ENCODE measurements at places on chromosomes 2 and 18.

GRCh38 chr2:216130346-216130971, 21.3 kb downstream of the XRCC5 start:
- DNase-seq, result no peak

DNA sequence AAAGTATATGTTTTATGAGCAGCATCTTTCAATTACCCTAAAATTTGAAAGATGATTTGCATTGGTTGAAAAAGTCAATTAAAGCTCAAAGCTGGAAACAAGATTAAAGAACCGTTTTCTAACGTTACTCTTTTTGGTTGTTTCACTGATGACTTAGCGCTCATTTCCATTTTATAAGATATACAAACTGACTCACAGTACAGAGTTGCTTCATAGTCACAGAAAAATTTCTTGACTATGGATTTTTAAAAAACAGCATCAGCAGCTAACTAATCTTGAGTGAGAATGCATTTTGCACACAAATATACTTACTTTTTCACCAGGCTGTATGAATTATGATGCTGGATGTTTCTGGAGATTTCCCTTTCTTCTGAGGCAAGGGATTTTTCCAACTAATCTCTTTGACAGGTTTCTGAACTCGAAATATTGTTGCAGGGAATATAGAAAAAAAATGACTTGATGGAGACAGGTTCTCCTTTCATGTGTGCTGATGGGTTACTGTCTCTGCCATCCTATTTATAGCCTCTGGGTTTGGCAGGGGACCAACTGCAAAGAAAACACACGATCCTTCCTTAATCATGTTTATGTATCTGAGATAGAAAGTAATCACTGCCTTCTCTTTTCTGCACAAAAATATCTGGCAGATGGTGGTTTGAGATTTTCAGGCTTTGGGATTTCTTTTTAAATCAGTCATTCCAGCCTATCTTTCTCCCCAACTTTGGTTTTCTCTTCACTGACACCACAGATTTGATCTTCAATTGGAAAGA, 129.4 kb upstream of the DAPL1 start:
- DNase-seq, result peak; percentile 10

- no peak for DNase-seq
These were observed 7.6 kb upstream of the ZFAND2B start for GRCh38 chr2:219198974-219199373.

DNA sequence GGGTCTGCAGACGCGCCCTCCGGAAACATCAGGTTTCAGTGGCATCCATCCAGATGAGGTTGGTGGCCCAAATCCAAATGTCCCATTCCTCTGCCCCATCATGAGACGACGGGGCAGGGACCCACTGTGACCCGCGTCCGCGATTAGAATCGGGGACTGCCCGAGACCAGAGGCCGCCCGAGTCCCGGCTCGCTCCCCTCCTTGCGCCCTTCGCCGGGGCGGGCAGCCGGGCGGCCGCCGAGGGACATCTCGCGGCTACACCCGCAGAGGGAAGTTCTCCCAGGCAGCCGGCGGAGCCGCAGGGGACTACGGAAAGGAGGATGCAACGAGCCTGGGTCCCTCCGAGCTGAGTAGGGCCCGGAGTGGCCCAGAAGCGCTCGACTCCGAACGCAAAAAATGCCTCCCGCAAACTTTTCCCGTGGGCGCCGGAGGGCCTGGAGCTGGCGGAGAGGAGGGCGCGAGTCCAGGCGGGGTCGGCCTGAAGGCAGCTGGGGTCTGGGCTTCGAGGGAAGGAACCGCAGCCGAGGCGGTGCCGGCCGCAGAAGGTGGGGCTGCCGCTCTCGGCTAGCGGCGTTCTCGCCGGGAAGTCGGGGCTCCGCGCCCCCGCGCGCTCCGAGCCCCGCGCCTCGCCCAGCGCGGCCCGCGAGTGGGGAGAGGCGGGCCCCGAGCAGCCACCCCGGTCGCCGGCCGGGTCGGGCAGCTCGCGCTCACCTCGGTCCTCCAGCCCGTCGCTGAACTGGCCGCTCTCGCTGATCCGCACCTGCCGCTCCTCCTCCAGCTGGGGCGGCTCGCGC, 580 bp downstream of the TMEM163 start:
- DNase-seq, result no peak

- DNase-seq, result no peak
These were observed 9.3 kb upstream of the NPC1 start for GRCh38 chr18:23595591-23595990.

DNA sequence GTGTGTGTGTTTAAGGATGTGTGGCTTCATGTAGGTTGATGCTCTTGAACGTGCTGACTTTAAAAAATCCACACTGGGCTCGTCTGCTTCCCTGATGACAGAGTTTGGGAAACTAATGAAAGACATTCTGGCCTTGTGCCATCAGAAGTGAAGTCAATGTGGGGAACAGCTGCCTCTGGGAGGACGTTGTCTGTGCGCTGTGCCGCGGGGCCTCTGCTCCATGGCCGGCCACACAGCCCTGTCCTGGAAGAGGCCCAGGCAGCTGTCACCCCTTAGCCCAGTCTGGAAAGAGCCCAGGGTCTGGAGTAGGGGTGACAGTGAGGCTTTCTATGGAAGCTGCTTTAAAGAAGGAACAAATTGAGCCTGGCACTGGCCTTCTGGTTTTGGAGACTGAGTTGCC, 155.8 kb downstream of the SH3RF3 start:
- DNase-seq, result peak; percentile 86

GRCh38 chr2:148306027-148306426, 285.1 kb downstream of the MBD5 start:
- DNase-seq, result no peak

GRCh38 chr2:239589833-239590232, 189.0 kb upstream of the HDAC4 start:
- DNase-seq, result no peak

DNA sequence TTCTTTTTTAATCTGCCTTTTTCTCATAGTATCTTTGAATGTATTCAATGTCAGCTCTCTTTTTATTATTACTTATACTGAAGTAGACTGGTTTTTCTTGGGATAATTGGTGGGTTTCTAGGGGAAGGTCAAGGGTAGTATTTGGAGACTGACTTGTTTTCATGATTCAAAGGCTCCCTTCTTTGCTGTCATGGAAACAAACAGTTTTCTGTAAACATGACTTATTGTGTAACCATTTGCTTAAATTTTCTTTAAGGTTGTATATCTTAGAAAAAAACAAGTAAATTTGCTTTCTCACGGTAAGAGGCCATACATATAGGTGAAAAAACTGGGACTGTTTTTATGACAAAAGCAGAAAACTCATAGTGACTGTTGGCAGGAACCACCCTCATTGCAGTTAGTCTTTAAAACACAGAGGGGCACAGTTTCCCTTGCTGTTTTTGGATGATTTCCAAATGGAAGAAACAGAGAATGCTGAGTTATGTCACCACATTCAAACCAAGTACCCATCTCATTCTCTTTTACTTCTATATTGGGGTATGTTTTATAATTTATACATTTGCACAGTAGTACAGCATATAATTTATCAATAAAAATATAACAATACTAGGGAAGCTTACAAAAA, 5.8 kb upstream of the RDH14 start:
- DNase-seq, result no peak

GRCh38 chr2:152254486-152254885, 78.9 kb upstream of the STAM2 start:
- no peak for DNase-seq

GRCh38 chr18:39561126-39561525, 1995.5 kb upstream of the CELF4 start:
- peak; percentile 9 for DNase-seq

- peak; percentile 21 for DNase-seq
These were observed 108.4 kb downstream of the ALMS1 start for GRCh38 chr2:73494031-73494430.

DNA sequence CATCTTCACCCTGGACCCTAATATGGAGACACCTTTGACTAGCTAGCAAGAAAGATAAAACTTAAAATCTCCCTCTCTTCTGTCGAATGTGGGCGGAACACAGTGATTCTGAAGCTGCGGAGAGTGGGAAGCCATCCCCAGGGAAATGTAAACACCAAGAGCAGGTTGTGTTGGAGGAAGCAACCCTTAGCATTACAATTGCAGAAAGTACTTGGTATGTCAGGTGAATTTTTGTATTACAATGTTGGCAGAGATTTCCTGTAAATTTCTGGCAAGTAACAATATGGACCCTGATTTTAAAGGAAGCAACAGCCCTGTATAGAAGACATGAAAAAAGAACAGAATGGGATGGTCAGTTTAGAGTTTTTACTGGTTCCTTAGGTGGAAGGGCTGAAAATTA, 35.8 kb downstream of the TSN start:
- no peak for DNase-seq

DNA sequence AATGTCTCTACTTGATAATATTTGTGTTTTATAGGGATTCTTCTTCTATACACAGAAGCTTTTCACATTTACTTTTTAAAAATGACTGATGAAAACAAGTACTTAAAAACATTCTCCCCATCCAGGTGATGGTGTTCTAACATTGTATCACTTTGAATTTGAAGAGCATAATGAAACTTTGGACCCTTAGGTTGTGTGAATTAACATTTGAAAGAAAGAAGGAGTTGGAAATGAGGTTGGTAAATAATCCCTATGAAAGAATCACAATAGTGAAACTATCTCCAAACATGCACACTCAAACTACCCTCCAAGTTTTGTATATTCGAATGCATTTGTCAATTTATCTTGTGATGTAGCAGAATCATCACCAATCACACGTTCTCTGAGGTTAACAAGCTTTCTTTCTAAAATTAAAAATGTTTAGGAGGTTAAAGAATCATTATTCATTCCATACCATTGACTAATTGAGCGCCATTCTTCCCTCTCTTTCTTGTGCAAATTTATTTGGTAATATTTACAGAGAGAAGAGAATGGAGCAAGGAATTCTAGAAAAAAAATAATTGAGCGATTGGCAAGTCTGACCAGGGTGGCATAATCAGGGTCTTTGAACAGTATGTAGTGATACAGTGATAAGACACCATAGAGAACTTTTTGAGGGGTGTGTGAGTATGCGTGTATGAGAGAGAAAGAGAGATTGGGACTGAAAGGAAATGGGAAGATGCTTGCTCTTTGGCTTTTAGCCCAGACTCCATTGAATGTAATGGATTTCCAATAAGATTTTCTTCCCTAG, 260.0 kb upstream of the NRXN1 start:
- DNase-seq, result no peak

DNA sequence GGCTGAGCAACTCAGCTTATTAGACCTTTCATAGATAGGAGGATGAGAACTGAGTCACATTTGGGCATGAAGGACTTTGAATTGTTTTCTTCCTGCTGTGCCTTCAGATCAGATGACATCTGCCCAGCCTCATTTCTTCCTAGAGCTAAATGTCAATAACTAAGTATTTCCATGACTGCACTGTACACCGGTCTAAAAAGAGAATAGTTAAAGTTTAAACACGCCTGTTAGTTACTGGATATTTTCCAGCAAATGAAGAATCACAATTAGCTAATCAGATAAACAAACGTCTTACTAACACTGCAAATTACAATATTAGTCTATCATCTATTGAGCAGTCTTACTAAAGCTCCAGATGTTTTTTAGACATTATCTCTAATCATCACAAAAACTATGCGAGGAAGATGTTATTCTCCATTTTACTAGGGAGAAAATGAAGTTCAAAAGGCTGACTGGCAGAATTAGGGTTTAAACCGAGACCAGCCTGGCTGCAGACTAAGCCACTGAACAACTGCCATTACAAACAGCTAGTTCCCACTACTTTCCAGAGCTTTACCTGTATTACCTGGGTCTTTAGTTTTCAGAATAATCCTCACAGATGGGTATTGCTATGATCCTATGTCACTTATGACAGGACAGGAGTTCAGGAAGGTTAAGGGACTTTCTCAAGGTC, 69.4 kb upstream of the ZNF397 start:
- DNase-seq, result no peak

DNA sequence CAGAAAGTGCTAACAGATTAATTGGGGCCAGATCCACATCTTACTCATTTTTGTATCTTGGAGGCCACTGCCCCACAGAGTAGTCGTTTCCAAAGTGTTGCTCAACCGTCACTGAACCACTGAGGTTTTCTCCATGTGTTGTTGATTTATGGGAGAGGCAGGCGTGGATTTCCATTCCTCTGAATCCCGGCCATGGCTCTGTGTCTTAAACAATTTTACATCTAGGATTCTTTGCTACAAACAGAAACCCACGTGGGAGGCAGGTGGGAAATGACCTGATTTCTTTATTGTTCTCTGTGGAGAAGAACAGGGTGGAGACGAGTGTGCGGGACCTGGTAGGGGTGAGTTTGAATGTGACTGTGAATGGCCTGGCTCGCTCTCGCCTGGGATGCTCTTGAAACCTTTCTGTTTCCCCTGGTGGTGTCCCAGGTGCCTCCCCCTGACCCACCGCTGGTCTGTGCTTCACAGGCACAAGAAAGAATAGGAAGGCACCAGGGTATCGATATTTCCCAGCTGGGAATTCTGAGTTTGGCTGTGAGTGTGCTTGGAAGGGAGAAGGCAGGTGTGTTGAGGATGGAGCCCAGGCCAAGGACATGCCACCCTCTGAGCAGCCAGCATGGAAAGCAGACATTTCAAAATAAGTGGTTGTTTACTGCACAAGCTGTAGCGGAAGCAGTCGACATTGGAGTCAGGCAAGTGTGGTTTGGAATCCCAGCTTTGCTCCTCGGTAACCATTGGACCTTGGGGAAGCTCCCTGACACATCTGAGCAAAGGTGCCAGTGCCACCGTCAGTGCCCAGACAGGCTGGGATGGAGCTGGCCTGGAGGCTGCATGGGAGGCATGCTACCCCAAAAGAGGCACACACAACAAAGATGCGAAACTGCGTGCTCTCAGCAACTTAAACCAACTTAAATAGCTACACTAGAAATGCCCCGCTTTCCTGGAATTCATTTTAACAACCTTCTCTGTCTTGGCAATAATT, 50.0 kb downstream of the LPIN1 start:
- DNase-seq, result peak; percentile 92

GRCh38 chr18:61893971-61894750, 1.4 kb upstream of the RNF152 start:
- DNase-seq, result peak; percentile 94

GRCh38 chr2:205892251-205892655, 193.7 kb downstream of the INO80D start:
- DNase-seq, result no peak

GRCh38 chr18:36485772-36486171, 188.3 kb downstream of the FHOD3 start:
- no peak for DNase-seq

GRCh38 chr2:132489150-132489549, 72.5 kb downstream of the GPR39 start:
- no peak for DNase-seq

GRCh38 chr18:48990481-48991318, 39.9 kb upstream of the SMAD7 start:
- DNase-seq, result peak; percentile 76

DNA sequence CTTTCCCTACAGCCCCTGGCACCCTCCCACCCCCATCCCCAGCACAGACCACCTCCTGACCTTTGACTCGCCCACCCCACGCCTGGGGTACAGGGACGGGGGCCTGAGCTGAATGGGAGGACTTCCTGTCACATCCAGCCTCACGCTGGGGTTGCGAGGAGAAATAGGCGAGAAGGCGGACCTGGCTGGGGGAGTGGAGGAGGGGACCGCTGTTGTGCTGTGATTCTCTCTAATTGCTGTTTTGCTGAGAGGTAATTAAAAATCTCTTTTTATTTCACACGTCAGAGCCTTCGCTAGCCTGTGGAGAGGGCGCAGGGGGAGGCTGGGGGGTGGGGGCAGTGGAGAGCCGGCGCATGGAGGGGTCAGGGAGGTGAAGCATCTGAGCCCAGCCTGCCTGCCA, 9.7 kb upstream of the ECEL1 start:
- no peak for DNase-seq

GRCh38 chr2:223562078-223562477, 40.1 kb downstream of the SCG2 start:
- no peak for DNase-seq

- no peak for DNase-seq
These were observed 126.9 kb downstream of the KCNS3 start for GRCh38 chr2:18005411-18005810.

GRCh38 chr2:61471905-61472805, 1.3 kb upstream of the USP34 start:
- DNase-seq, result no peak

Measured in foreskin fibroblast (primary cell).